Mammary epithelial cell (primary cell): ENCODE measurements at places on chromosomes 7 and 10.

DNA sequence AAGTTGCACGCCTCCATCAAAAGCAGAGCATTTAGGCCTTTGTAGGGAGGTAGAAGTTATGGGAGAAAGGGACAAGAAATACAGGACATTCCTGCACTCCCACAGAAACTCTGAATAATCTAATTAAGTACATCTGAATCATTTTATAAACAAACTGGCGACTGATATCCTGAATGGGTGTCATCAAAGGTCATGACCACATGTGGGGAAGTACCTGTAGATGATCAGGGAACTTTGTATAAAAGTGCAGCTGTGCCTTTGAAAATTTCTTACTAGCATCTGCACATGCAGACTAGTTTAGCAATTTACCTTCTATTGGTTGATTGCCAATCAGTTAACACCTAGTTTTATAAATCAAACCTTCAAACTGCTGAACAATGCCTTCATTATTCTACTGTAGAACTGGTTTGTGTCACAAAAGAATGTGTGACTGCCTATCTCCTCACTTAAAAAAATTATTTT lies 17.1 kb downstream of the STEAP4 start:
- peak; percentile 98 for DNase-seq

DNA sequence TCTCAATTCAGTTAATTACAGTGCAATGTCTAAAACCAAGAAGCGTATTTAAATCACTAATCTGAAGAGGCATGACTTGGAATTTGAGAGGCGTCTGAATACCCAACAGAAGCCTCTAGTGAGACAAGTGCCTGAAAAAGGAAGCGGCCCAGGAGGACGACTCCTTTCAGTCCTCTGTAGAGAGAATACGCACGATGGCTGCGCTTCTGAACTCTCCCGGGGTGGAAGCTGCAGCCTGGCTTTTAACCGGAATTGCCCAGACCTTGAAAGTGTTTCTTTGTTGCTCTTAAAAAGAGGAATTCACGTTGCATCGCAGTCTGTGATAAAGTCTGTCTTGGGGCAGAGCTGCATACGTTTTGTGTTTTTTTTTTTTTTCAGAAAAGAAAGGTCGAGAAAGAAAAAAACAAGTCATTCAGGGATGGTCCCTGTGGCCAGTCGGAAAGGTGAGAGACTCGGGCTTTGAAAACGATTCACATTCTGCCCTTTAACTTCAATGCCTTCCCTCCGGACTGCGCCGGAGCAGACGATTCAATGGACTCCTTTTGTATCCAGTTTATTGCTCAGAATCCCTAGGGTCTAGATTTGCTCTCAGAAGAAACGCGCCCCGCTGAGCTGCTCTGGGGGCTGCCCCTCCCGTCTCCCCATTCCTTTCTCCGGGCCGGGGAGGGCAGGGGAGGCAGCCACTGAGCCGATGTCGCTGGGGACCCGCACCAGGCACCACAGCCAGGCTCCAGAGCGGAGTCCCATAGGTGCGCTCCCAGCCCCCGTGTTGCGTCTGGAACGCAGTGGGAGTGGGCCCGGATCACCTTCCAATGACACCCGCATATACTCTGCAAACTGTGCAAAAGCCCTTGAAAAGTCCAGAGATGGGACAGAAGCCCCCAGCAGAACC lies 994 bp upstream of the PTF1A start:
- DNase-seq = no peak

DNA sequence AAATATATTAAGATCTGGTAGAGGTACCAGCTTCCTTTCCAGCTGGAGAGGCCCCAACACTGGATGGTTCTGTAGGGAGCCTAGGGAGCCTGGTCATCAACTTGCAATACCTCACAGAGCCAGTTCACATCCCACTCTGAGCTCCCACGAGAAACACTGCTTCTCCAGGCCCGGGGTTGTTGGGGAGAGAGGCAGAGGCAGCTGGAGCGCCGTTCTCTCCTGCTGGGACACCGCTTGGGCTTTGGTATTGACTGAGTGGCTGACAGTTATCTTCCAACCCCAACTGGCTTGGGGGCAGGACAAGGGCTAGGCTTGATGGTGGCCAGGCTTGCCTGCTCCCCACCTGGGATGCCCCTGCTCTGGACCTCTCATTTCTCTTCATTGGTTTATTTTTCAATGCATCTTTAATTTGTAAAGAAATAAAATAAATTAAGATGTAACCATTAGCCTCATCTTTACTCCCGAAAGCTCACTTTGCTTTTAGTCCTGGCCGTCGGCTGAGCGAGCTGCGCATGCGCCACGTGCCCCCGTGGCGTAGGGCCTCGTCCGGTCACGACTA lies 10.0 kb upstream of the CHCHD1 start:
- no peak for DNase-seq

DNA sequence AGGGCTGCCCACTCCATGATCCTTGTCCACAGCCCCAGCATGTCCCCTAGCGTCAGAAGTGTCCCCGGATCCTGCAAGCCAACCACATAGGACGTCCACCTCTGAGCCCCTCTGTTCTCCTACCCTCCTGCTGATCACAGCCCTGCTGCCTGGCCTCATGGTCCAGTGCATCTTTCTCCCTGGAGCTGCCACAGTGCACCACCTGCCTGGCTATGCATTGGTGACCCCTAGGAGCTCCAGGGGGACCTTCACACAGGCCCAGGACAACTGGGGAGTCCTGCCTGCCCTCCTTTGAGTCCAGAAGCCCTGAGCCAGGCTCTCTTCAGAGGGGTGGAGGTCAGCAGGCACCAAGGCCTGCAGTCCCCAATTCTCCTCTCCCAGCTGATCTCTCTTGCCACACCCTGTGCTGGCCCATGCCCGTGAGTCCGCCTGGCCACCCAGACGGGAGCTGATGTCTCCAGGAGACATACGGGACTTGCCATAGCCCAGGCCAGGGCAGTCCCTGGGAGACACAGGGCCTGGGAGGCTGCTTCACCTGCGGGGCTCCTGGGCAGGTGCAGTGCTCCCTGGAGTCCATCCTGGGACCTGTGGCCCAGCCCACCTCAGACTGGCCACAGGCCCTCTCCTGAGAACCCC lies 77.4 kb upstream of the RET start:
- DNase-seq = no peak

DNA sequence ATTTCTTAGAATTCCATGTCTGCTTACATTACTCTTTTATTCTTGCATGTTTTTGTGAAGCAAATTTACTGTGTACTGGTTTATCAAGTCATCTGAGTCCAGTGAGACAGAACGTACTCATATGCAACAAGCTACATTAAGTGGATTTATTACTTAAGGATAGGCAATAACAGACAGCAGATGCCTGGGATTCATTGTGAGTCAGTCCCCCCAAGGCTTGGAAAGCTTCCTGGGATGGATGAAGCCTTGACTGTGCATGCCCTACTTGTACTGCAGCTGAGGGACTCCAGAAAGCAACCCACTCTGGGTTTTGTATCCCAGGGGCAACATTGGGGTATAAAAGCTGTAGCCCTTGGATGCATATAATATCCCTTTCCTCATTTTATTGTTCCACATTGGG lies 113.4 kb upstream of the RAB18 start:
- DNase-seq = peak; percentile 90

- DNase-seq = no peak
Observed at GRCh38 chr10:123878666-123879303, 12.8 kb downstream of the CPXM2 start.

DNA sequence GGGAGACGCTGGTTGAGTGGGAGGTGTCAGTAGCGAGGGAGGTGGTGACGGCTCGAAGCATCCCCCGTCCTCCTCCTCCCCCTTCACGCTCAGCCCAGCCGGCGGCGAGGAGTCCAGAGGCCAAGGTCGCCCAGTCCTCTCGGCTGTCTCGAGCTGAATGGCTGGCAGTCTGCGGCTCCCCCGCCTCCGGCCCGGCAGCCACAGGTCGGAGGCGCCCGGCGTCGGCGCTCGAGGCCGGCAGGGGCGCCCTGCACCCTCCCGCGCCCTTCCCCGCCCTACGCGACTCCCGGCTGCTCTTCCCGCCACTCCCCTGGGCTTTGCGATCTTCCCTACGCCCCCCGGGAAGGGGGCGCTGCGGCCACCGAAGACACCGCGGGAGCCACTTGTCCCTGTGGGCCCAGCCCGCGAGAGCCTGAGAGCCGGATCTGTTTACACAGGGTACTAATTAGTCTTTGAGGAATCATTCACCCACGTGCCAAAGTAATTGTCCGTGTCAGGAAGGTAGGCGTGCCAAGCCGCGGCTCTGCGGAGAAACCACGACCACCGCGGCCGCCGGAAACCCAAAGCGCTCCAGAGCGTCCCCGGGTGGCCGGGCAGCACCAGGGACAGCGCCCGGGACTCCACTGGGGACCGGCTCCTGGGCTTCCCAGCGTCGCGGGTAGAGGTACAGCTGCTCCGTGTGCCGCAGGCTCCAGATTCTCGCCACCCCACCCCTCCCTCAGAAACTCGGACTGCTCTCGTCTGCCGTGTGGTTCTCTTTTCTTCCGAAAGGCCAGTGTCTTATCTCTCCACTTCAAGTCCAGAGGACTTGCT lies at the start of gene NXPH1:
NXPH1 (plus strand) TSS at position 133 of the 813 bp plus-strand sequence.
- no peak for DNase-seq

DNA sequence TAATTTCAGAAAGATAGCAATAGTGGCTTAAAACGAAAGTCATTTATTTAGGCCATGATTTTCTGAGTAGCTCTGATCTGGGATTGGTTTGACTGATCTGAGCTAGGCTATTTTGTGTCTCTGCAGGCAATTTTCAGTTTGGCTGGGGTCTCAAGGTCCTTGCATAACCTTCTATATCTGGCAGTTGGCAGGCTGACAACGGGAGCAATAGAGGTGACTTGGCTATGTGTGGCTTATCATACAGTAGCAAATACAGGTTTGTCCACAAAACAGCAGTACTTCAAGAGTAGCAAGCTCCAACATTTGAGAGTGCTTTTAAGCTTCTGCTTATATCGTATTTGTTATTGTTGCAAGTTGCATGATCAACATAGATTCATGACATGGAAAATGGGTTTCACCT lies 1167.3 kb upstream of the CELF2 start:
- DNase-seq = no peak
